ENCODE measurements at places on chromosomes 2 and 18.

- no peak for DNase-seq
Observed at GRCh38 chr18:48893061-48893607, 57.6 kb downstream of the SMAD7 start.

DNA sequence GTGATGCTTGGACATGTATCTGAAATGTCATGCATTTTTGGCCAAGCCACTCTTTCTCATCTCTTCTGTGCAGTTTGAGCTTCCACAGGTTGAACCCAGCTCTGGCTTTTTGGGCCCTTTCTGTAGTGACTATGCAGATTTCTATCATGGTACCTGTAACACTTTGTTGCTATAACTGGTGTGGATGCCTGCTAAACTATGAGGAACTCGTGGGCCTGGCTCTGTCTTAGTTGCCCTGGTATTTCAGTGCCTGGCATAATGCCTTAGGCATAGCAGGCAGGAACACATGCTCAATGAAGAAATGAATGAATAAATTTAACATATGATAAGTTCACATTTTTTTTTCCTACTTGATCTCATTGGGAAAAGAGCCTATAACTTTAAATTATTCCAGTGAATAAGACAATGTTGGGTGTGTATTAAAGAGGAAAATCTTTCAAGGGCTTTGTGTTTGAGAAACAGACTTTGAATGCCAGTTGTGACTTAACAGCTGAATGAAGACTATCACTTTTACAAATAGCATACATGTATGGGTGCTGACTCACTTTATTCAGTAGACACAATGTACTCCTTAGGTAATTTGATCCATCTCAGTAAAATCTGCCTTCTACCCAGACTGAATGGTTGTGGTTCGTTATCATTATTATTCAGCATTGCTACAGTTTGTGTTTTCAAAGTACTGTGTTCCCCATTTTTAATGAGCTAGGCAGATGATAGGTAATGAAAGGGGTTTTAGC is 86.4 kb upstream of the MAP4K3 start:
- no peak for DNase-seq

DNA sequence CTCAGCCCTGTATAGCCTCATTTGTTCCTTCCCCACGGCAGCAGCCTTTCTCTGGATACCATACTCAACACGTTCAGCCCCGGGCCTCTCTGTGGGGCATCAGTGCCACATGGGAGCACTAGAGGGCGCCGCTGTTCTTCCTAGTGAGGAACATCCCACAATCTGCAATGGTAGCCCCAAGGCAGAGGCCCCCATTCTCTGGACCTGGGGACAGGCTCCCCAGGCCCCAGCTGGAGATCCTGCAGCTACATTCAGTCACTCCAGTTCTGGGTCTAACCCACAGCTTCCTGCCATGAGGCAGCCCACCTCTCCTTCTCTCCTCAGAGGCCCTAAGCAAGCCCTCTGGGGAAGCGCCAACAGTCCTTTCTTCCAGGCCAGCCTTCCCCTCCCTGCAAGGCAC is 14.2 kb upstream of the SFXN5 start:
- peak; percentile 53 for DNase-seq

- no peak for DNase-seq
Observed at GRCh38 chr2:17578466-17578928, 38.0 kb downstream of the VSNL1 start.
